ENCODE measurements at places on chromosomes 16 and 17.

DNA sequence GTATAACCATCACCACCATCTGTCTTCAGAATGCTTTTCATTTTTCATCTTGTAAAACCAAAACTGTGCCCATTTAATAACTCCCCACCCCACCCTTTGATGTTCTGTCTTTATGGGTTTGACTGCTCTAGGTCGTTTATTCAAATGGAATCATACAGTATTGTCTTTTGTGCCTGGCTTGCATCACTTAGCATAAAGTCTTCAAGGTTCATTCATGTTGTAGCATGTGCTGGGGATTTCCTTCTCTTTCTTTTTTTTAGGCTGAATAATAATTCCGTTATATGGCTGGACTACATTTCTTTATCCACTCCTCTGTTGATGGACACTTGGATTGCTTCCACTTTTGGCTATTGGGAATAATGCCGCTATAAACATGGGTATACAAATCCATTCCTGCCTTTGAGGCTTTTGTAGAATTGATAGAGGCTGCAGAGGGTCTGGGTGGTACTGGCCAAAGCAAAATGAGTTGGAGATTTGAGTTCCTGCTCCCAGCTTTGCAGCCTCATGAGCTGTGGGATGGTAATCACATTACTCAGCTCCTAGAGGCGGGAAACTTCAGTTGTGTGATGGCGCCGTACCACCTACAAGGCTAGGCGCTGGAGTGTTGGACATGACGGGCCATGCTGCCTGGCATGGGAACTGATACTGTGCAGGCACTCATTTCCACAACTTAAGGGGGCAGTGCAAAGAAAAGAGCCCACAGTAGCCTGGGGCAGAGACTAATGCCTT, 64.8 kb downstream of the CLEC16A start:
- no peak for DNase-seq

- no peak for DNase-seq
These were observed 136.9 kb downstream of the SLC39A11 start for GRCh38 chr17:72955391-72956140.

GRCh38 chr16:71631776-71632175, 5.8 kb downstream of the MARVELD3 start:
- no peak for DNase-seq

DNA sequence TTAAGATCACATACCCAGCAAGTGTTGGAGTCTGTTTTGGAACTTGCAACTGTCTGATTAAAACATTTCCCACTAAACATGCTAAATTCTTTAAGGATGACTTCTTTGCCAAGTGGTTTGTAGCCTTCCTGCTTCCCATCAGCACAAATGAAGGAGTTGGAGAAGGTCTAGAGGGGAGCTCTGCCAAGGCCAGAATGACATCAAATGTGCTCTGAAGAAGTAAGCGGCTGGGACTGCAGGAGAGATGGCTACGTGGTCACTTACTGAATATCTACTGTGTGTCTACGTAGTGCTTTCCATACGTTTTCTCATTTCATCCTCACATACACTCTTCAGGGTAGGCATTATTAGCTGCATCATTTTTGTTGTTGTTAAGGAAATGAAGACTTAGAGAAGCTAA, 135.7 kb upstream of the NLRP1 start:
- no peak for DNase-seq

GRCh38 chr17:39026980-39027451, 59.8 kb upstream of the FBXO47 start:
- DNase-seq = no peak

DNA sequence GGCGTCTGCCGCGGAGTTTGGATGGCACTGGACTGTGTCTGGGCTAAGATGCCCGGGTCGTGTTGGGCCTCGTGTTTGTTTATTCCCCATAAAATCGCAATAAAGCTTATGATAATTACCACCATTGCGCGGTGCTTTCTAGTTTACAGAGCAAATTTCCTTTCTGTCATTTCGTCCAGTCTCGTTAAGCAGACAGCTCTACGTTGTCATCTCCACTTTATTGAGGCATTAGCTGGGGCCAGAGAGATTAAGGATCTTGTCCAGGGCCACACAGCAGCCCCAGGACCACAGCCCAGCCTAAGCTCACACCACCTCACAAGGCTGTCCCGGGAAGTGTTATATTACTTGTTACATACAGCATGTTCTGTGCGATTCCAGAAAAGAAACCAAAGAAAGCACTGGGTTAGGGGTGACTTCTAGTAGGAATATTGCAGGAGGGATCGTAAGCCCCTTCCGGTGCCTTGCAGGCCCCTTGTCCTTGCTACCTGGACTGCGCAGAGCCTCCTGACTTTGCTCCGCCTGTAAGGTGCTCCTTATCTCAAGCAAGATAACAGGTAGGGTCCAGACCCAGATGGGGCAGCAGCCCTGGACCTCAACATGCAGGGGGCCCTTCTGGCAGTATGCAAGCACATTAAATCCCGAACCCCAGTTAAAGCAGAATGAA, 6.3 kb downstream of the NOS2 start:
- no peak for DNase-seq

DNA sequence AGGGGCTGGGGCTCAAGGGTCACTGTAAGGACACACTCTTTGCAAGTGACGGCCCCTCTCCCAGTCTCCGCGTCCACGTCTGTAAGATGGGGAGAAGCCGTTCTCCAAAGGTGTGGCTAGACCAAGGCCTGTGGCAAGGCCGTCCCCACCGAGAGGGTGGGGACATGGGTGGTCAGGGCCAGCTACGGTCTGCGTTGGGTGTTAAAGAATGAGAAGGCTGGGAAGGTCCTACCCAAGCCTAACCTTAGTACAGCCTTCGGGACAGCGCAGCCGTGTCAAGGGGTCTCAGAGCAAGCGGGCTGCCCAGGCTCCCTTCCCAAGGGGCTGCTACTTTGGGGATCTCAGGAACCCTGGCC, 1.9 kb downstream of the C1QTNF8 start:
- DNase-seq = no peak

DNA sequence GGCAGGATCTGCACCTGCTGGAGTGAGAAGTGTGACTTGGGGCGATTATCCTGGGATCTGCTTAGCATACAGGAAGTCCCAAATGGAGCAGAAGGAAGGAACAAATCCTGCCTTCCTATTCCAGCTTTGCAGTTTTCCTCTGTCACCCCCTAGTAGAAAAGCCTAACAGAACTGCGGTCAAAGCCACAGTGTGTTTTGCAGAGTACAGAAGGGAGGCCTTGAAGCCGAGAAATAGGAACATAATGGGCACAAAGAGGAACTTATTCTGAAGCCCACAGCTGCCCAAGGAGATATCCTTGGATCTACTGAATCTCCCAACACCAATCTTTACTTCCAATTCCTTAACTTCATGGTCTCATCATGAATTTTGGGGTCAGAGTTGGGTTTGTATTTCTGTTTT, 8.5 kb downstream of the KRTAP1-5 start:
- no peak for DNase-seq

DNA sequence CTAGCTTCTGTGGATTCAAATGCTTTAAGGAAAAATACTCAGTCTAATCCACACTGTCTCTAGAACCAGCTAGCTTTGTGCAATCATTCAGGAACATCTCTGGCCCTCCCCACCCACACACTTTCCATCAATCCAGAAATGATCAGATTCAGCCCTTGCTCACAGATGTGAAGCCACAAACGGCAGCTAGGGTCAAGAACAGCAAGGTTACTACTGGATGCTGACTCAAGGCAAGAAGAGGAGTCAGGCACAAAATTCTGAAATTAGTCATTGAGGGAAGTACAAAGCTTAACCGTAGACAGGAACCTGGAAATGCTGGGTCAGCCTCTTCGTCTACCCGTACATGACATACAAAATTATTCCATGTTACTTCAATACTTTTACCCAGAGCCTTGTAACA, 174.6 kb downstream of the CDH13 start:
- no peak for DNase-seq

- no peak for DNase-seq
These were observed 4.9 kb downstream of the TRIM65 start for GRCh38 chr17:75891605-75892555.

DNA sequence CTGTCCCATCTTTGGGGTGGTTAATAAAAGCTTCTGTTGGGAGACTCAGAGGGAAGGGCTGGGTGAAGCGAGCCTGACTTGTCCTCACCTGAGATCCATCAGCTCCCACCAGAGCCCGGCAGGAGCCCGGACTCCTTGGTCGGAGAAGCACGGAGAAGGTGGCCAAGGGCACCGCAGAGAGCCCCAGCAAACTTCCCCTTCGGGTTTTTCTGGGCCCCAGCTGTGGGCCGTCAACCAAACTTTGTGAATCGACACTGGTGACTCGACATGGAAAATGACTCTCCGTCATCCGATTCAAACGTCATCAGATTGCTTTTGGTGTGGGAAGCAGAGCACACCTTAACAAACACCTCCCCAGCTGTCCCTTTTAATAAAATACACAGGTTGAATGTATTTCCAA, 21.4 kb downstream of the ENPP7 start:
- no peak for DNase-seq

GRCh38 chr17:45948881-45949624, 50.0 kb upstream of the STH start:
- no peak for DNase-seq

GRCh38 chr16:48591976-48592375, 18.0 kb downstream of the N4BP1 start:
- DNase-seq = no peak

DNA sequence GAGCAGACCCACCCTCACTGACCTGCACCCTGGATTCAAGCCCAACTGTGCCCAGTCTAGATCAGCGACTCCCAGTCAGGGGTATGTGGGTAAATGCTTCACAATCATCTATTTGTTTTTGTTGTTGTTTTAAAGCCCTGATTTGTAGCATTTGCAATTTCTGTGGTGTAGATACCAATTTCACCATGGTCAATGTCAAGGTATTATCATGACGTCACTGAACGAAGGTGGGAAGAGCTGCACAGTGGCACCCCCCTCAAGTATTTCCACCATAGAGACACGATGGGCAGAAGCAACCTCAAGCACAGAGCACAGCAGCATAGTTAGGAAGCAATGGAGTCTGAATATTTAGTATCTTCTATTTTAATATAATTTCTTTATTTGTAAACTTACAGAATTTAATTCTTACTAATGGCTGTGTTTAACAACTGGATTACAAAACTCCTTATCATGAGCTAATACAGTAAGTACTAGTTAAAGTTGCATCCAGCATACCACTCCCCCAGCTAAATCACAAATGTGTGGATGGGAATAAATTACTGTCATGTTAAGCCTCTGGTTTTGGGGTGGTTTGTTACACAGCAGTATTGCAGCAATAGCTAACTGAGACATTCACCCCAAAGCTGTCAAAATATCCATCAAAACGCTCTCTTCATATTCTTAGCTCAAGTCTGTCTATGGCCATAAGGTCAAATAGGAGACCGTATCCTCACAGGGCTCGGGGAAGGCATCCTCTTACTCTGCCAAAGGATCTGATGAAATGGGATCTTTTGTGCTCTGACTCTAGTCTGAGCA, 25.5 kb downstream of the ORC6 start:
- no peak for DNase-seq

- no peak for DNase-seq
These were observed 6.1 kb downstream of the SEC14L1 start for GRCh38 chr17:77146882-77147281.

- DNase-seq = no peak
These were observed 184.9 kb downstream of the PARN start for GRCh38 chr16:14444979-14445810.

GRCh38 chr17:72530454-72530853, 409.6 kb downstream of the SOX9 start:
- DNase-seq = no peak

DNA sequence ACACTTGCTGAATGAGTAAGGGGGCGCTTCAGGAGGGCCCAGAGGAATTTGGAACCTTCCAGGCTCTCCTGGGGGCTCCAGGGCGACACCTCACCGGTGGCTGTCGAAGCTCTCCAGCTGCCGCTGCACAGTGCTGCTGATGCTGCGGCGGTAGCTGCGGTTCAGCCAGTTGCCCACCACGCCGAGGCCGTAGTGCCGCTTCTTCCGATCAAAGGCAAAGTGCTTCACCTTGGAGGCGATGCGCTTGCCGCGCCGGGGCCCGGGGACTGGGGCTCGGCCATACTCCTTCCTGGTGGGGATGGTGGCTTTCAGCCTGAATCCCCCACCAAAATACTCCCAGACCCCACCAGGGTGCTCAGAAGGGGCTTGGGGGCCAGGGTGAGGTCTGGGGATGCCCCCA, 9.3 kb downstream of the AANAT start:
- no peak for DNase-seq

DNA sequence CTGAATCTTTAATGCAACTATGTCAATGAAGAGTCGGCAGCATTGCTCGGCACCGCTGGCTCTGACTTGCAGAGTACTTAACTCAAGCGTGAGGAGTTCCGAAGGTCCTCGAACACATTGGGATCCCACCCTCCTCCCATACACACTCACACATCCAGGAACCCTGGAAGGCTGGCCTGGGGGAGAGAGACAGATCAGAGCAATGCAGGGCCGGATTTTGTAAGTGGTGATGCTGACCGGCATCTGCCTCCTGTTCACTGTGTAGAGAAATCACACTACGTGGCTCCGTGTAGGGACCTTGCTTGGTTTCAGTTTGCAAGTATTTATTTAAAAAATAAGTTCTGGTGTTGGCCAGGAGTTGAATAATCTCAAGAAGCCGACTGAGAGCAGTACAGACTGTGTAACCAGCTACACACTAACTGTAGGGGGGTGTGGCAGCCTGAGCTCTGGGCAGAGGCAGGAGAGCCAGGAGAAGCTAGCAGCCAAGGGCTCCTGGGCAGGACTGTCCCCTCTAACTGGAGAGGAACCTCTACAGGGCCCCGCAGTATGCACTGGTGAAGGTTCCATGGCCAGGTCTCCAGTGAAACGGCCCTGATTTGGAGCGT, 190.2 kb upstream of the TNRC6C start:
- no peak for DNase-seq

GRCh38 chr16:29951625-29952365, 10.1 kb upstream of the TMEM219 start:
- no peak for DNase-seq

DNA sequence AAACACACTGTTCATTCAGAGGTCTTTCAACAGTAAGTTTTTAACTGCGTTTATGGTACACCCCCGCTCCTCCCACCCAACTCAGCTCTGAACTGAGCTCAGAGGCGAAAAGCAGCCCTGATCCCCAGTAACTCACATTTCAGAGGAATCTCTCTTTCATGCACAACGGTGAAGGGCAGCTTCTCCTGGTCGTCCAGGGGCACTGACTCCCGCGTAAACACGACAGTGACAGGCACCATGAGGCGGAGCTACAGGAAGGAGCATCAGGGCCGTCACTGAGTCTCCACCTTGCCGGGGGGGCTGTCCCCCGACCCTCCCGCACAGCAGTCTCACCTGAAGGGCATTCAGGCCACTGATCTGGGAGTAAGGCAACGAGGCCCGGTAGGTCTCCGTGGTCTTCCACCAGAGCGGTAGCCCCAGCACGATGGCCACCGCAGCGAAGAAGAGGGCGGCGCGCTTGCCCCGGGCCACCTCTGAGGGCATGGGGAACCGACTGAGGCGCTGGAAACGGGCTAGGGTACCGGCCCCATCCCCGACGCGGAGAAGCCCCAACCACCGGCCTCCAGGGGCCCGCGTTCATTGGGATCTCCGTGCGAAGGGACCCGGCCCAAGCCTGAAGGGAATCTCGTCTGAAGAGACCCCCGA, 486 bp downstream of the PIGS start:
- DNase-seq = no peak

DNA sequence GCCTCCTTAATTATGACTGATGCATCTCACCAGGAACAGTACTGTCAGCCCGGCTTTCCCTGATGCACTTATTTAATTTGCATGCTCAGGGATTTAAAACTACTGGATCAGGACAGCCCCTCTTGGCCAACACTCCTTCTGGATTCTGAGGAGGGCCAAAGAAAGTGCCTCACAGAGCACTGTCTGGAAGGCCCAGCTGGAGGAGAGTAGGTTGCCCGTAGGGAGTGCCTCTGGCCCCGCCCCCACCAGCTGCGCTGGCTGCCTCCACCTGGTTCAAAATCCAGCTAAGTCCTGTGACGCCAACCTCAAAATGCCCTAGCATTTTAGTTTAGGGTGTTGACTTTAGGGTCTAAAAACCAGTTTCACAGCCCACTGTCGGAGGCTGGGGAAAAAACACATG, 49.4 kb upstream of the SREBF1 start:
- DNase-seq = no peak

All from NCI-H187 treated with DMSO at 0.1 percent for 48 hours (cell line).